ENCODE measurements at places on chromosomes 2 and 18.

DNA sequence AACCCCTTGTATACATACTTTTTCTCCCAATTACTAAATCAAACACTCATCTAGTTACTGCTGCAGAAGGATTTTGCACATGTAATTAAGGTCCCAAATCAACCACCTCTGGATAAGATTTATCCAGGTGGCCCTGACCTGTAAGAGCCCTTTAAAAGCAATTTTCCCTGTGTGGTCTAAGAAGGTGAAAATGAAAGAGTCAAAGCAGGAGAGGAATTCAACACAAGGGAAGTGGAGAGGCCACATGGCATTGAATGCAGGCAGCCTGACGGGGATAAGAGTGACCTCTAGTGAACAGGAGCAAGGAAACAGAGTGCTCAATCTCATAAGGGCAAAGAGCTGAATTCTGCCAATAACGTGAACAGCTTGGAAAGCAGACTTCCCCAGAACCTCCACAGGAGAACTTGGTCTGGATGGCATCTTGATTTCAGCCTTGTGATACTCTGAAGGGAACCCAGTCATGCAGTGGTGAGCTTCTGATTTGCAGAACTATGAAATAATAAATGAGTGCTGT lies 27.2 kb downstream of the PPP3R1 start:
- DNase-seq = no peak

GRCh38 chr2:202752071-202752470 lies 117.3 kb downstream of the FAM117B start:
- DNase-seq = no peak

DNA sequence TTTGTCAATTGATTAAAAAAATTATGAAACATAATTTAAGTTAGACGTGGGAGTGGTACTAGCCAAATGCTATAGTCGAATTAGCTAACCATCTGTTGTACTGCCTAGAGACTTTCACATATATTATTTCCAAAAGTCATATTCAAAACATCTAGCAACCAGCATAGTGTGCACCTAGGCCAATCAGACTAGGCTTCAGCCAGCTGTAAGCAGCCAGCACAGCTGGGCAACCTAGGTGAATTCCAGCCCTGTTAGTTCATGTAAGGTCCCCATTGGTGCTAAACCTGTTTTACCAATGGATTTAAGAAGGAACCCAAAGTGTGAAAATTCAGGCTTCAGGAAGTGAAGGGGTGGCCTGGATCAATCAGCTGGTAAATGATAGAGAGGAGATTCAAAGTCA lies 144.3 kb downstream of the BCL2 start:
- no peak for DNase-seq

- DNase-seq = no peak
These were observed 42.6 kb upstream of the ROCK2 start for GRCh38 chr2:11387100-11387390.

DNA sequence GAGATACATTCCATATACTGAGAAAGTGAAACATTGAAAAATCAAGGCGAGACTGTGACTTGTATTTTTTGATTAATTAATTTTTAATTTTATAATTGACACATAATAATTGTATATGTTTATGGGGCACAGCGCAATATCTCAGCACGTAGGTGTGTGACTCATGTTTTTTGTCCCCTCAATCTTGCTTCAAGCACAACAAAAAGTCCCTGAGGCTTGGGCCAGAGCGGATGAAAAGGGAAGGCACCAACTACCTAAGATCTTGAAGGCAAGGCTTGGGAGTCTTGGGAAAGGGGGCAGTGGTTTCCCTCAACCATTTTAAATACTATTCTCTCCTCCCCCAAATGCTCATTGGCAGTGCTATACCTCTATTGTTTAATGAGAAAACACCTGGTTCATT lies 9.9 kb downstream of the SGPP2 start:
- DNase-seq = no peak

GRCh38 chr2:11160731-11161455 lies 5.6 kb downstream of the SLC66A3 start:
- no peak for DNase-seq

- no peak for DNase-seq
These were observed 98.5 kb upstream of the RIOK3 start for GRCh38 chr18:23354625-23355024.

- no peak for DNase-seq
These were observed 8.5 kb downstream of the PROC start for GRCh38 chr2:127426501-127427354.

- no peak for DNase-seq
These were observed 100.4 kb downstream of the LDLRAD4 start for GRCh38 chr18:13318731-13319501.

DNA sequence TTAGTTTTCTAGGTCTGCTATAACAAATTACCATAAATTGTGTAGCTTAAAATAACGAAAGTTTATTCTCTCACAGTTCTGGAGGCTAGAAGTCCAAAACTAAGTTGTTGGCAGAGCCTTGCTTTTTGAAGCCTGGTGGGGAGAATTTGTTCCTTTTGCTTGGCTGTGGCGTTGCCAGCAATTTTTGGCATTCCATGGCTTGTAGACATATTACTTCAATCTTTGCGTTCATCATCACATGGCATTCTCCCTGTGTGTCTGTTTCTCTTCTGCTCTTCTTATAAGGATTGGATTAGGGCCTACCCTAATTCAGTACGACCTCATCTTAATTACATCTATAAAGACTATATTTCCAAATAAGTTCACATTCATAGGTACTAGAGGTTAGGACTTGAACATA lies 217.7 kb downstream of the MBD5 start:
- DNase-seq = no peak

DNA sequence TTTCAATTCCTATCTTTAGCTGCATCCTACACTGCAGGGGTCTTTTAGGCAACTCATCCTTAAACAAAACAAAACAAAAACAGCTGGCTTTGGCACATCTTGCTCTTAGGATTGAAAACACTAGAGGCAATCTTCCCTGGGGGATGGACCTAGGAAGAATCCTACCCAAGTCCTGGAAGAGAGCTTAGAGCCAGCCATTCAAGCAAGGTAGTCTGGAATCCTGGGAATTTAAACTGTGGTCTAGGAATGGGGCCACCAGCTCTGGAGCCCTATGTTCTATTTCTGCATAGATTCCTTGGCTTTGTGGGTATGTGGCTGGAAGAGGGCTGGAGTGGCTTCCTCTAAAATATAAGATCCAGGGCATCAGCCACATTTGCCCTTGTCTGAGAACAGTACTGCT lies 27.7 kb downstream of the MYL1 start:
- DNase-seq = no peak

DNA sequence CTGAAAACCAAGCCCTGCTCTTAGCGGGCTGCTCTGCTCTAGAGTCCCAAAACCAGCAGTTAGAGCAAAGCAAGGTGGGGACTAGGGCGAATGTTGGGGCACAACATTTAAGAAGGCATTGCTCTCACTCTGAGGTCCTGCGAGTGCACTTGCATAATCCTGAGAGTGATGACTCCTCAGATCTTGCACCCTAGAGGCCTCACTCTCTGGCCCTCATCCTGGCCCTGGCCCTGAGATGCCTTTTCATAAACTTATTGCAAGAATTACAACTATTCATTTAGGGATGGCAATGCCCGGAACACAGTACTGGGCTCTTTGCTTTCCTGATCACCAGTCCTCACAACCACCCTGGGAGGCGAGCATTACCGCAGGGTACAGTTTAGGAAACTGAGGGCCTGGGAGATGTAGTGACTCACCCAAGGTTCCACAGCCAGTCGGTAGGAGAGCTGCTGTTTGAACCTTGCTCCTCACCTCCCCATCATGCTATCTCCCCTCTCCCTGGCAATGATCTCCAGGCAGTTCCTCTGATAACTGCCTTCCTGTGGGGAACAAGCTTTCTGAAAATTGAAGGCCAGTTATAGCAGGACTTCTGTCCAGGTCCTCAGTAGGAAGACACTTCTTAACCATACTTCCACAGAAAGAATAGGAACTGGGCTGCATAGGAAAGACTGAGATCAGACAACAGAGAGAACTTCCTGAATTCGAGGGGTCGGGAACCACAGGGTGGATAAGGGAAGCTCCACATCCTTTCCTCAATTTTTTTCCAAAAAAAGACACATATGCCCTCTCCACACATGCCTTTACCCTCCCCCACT lies 91.3 kb downstream of the TNS1 start:
- DNase-seq = no peak

DNA sequence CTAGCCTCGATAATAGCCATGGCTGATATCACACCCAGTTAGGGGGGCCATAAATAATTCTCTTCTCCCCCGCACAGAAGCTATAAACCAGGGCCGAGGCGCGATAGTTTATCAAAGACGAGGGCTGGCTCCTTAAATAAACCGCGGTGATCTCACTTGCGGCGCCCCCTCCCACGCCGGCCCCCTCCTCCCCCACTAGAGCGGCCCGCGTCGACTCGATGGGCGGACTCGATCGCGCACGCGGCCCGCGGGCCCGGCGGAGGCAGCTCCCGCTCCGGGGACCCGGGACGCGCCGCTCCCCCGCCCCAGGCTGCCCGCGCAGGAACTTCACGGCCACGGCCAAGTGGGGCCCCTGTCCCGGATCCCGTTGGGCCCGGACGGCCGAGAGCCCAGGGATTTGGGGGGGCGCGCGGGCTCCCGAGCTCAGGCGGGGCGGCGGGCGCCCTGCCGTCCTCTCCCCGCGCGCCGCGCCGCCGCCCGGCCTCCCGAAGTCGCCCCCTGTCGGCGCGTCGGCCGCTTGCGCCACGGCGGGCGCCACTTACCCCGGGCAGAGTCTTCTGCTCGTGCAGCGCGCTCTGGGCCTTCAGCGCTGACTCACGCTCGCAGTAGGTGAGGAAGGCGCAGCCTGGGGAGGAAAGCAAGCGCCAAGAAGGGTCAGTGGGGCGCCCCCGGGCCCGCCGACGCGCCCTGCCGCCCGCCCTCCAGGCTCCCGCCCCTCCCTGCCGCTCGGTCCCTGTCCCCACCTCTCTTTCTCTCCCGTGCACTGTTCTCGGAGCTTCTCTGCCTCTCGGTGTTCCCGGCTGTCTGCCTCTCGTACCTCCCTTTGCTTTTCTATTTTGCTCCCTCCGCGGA lies 80.4 kb downstream of the CELF4 start:
- no peak for DNase-seq

- DNase-seq = no peak
These were observed 12.9 kb downstream of the WNT10A start for GRCh38 chr2:218893349-218894150.

GRCh38 chr2:237291138-237291792 lies 122.7 kb downstream of the COL6A3 start:
- DNase-seq = peak; percentile 82

- peak; percentile 48 for DNase-seq
These were observed 47.6 kb downstream of the PDE1A start for GRCh38 chr2:182379241-182379640.

DNA sequence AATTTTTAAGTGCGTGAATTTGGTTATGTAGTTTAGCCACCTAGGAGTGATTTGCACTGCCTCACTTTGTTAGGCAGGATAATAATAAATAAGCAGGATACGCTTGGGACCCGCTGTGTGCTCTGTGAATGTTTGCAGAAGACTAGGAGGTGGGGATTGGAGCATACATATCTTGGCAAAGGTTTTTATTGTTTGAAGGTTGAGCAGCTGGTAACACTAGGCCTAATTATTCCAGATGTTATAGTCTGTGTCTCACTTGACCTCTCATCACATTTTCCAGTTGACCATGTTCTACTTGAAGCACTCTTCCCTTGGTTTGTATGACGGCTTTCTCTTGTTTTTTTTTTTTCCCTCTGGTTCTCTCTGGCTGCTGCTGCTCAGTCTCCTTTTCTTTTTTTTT lies 42.7 kb downstream of the FHOD3 start:
- DNase-seq = no peak

- no peak for DNase-seq
These were observed 22.9 kb downstream of the ZNF532 start for GRCh38 chr18:58887613-58887963.

- peak; percentile 28 for DNase-seq
These were observed 192.0 kb upstream of the ZEB2 start for GRCh38 chr2:144711630-144712549.

DNA sequence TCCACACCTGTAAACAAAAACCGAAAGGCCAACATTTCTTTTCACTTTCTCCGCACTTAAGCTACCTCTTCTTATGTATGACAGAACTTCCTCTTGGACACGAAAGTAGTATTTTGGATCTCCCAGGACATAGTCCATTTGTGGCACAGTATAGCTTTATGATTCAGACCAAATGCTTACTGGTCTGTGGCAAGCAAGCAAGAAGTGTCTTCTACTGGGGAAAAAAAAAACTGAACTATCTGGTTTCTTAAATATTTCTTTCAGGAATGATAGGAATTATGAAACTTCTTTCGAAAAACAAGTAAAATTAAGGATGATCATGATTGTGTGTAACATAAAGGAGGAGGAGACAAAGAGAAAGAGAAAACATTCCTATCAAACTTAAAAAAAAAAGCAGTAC lies 33.6 kb downstream of the SRBD1 start:
- no peak for DNase-seq

DNA sequence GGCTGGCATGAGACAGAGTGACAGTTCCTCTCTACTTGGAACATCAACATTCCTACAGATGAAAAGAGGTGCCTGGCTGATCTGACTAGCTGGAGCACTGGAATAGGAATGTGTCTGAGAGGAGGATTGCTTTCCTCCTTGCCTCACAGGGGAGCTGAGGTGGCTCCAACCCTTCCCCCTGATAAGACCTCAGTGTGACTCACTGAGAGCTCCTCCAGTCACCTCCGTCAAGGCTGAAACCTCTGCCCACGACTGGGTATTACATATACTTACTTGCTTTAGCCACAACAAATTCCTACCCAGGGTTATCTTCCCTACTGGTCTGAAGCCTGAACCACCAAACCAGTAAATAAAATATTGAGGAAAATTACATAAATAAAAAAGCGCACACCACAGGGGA lies 342.7 kb upstream of the REG3G start:
- DNase-seq = no peak

DNA sequence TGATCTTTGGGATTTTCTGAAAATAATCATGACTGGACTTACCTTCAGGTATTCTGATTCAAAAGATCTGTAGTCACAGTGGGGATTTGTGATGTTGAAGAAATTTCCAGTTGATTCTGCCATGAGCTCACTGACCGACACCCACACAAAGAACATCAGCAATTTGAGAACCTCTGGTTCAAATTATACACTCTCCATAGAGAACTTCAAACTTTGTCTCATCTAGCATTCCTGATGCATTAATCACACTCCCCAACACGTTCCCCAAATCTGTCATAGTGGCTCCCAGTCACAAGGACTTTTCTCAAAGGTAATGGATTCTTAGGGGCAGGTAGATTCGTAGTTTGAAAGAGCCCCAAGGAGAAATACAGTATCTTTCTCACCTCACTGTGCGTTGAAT lies 584.3 kb downstream of the FBXO15 start:
- DNase-seq = no peak

DNA sequence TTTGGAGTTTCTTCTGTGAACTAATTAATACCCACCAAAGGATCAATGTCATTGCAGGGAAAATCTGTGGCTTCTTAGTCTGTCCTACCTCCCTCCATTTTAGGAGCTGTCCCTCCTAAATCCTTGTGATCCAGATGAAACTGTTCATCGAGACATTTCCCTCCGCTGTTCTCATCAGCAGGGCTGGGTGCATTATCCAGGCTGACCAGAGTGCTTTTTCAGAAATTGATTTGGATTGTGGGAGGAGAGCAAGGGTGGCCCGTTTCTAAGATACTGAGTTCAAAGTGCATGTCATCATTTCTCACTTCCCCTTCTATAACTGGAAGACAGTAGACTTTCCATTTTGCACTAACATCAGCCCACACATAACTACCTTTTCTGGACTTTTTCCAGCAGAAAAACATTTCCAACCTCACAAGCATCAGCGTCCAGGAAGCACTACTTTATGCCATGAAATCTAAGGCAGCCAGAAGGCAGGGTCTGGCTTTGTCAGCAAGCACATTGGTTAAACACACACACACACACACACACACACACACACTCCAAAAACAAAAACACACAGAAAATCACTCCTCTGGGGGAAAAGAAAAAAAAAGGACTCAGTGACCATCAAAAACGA lies 94.1 kb downstream of the ANKRD44 start:
- DNase-seq = no peak

GRCh38 chr2:241893265-241893664 lies 23.7 kb downstream of the RTP5 start:
- no peak for DNase-seq
